Aorta (tissue), 5 donors: ENCODE measurements at places on chromosomes 6 and 20.

GRCh38 chr6:151059612-151060095 is 180.1 kb upstream of the AKAP12 start:
- no peak for DNase-seq

DNA sequence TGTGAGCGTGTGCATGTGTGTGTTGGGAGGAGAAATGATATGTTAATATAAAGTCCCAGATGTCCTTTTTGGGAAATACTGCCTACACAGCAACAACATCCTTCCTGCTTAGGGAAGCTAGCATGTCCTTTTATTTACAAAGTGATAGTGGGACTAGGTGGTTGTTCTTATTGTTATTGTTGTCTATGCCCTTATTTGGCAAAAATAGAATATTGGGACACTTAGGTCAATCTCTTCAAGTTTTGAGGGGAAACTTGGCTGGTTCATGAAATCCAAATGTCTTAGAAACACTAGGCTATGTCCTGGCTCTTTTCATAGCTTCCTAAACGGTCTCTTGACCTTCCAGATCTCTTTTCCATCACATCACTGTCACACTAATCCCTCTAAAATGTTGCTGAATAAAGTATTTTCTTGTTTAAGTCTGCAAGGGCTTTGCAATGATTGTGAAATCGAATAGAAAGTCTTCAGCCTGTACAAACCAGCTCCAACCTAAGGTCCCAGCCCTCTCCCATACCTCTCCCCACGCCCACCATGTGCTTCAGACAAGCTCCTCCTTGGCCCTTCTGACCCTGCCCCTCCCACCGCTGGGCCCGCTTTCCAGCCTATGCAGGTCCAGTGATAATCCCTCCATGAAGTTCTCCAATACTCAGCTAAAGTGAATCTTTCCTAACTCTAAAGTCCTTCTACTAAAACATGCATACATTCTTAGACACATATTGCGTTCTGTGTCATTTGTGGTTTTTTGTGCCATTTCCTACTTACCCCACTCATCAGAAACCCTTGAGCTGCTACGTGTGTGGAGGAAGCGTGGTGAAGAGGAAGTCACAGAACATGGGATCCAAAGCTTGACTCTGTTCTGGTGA is 205.1 kb downstream of the LY86 start:
- no peak for DNase-seq

GRCh38 chr6:47485491-47486135 is 8.0 kb downstream of the CD2AP start:
- no peak for DNase-seq

DNA sequence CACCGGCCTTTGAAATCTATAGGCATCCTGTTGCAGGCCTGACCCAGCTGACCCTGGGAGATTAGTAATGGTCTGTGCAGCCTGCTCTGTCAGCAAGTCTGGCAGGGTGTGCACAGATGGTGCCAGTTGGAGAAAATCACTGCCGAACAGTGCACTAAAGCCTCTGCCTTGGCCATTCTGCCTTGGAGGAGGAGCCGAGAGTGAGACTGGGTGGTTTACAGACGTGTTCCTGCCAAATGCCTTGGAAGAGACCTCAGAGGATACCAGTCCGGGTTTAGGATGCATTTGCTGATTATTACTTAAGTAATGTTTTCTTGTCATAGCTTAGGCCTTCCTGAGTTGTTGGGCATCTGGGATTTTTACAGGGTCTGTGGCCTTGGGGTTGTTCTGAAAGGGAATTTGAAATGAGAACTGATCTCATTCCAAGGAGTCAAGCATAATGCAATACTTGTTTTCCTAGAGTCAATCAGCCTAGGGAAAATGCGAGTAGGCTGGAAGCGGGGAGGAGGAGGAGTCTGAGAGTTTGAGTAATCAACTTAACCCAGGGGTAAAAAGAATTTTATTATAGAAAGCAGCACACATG is 292.1 kb downstream of the SOX4 start:
- DNase-seq: peak; percentile 84

DNA sequence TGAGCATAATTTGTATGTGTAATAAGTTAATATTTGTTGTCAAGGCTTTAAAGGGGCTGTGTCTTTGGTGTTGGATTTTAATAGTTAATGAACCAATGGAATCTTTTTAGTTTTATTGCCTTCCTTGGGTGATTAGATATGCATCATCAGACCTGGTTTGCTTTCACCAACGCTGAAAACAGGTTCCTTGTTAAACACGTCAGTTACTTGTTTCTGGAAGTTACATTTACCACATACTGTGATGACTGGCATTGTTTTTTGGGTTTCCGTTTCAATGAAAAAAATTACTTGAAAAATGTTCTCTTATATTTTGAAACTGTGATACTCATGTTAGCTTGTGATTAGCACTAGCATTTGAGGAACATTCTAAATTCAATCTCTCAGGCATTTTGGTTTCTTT is 58.6 kb upstream of the RNF144B start:
- DNase-seq: no peak

GRCh38 chr6:54157405-54157804 is 46.2 kb downstream of the MLIP start:
- no peak for DNase-seq

GRCh38 chr6:107642861-107643328 is 153.0 kb downstream of the SOBP start:
- no peak for DNase-seq

DNA sequence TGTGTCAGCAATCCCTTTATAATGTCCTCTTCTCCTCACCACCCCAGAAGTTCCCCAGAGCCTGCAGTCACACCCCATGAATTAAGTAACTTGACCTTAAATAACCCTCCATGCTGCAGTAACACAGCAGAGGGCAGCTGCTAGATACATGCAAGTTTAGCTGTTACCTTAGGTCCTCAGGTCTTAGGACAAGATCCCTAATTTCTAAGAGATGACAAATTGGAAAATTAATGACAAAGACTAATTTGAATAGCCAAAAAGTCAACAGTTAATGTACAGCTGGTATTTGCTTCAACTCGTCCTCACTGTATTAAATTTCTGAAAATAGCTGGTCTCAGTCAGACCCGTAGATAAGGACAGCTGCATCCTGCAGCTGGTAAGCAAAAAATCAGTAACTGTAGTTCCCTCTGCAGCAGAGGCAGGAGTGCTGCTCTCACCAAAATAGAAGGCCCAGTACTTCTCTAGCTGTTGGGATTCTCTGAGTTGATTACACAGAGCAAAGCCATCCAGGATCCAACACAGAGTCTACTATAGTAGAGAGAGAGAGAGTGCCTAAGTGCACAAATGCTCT is 62.4 kb downstream of the TNFRSF21 start:
- no peak for DNase-seq

- no peak for DNase-seq
Observed at GRCh38 chr6:150373260-150373701, 4.5 kb downstream of the IYD start.

- DNase-seq: no peak
Observed at GRCh38 chr6:138787138-138787537, 8.7 kb upstream of the ECT2L start.

GRCh38 chr6:133995296-133995695 is 42.3 kb downstream of the TBPL1 start:
- DNase-seq: no peak

- no peak for DNase-seq
Observed at GRCh38 chr20:62669249-62669648, 26.9 kb downstream of the SLCO4A1 start.

DNA sequence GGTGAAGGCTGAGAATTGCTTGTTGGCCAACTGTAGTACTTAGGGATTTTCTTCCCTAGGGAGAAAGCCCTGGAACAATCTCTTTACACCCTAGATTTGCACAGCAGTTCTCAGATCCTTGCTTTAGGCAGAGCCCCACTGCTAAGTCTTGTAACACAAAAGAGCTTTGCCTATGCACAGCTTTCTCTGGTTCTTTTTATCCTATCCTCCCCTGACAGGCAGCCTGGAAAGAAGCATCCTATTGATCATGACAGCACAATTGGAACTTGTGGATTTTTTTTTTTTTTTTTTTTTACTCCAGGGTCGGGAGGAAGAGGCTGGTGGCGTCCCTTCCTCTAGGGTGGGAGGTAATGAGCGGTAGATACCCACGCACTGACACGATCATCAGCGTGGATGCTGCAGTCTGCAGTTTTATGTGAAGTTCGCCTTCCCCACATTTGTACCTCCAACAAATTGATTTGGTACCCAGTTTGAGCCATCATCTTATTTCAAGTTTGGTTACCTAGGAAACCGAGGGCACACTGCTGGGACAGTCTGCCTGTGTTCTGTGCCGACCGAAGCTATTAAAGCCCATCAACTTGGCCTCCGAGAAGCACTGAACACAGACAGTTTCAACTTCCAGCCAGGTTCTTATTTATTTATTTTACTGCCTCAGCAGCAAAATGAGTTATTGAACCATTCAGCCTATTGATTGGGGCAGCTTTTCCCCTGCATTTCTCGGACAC is 110.1 kb downstream of the NRN1 start:
- no peak for DNase-seq

DNA sequence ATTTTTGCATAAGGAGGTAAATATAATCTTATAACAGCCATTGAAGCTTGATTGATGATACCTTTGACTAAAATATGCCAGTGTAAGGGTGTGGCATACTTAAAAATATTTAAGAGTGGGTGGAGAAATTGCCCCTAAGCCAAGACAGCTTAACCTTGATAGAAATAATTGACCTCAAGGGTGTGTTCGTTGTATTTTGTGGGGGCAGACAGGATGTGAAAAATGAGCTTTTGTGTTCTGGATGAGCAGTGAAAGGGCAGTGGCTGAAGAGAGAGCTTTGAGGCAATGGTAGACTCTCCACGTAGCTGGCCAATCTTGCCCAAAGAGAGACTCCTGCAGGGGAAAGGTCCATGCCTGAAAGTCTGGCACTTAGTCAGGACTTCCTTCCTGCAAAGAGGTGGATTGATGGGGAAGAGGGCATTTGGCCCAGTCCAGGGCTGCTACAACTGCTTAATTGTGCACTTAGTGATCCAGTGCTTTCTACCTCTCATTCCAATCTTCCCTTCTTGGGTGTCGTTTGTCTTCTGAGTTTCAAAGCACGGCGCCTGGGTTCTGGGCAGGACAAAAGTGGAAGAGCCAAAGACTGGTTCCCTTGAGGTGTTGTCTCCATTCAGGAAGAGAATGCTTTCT is 15.6 kb upstream of the CD109 start:
- no peak for DNase-seq

DNA sequence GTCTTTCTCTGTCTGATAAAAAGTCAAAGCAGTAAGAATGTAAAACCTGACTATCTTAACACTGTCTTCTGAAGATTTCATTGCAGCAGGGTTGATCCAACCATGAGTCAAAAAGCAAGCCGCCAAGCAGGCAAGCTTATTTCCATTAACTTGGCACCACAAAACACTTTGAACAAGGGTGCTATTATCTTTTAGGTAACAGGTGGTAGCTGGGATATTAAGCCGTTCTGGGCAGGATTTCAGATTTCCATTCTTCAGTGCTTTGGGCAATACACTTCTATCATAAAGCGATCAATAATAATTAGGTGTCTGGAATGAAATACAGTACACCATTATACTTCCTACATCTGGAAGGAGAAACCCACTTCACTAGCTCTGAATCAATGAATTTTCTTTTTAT is 181.9 kb downstream of the TBC1D7 start:
- DNase-seq: no peak

DNA sequence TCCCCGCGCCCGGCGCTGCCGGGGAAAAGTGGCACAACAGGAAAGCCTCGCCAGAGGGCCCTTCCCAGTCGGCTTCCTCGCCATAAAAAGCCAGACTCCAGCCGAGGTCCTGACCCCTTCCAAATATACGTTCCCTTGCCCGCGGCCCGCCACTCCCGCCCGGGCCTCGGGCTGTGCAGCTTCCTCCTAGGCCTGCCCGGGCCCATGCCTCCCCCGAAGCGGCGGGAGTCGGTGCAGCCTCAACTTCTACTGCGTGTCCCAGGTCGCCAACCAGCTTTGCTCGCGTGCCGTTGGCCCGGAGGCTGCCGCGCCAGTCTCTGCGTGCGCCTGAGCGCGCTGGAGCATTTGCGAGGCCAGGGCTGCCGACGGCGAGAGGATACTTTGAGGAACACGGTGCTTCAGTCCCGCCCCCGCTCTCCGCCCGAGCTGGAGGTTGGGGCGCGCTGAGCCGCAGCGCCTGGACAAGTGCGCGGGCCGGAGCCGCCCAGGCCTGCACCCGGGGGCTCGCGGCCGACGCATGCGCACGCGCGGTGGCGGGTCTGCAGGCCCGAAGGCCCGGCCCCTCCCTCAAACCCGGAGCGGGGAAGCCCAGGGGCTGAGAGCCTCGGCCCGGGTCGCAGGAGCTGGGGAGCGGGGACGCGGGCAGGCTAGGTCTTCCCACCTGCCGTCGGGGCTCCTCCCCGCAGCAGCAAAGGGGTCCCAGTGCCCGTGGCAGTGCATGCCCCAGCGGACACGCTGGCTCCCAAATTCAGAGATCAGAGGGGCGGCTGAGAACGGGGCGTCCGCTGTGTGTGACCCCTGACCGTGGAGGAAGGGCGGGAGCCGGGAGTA is 10.2 kb downstream of the FOXC1 start:
- DNase-seq: peak; percentile 86

- DNase-seq: peak; percentile 56
Observed at GRCh38 chr6:170147832-170148708, 142.8 kb downstream of the DLL1 start.

DNA sequence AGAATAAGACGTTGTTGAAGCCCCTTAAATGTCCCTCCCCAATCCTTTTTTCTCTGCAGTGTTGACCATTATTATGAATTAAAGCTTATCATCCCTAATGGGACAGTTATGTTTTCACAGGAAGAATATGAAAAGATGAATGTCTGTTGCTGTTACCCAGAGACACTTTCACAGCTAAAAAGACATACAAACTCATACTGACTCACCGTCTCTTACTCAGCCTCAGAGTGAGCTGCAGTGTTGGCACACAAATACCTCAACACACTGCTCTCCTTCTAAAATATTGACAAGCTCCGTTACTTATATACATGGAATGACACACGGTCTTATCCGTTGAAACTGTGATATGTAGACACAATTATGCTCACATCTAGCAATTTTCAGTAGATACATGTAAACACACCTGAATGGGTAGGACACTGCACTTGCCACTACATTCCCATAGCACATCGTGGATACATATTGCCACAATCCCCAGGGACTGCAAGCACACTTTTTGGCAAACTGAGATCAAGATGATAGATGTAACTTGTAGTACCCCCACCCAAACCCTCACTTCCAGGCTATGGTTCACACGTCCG is 9.6 kb upstream of the SAPCD1 start:
- DNase-seq: no peak

GRCh38 chr20:20549704-20550103 is 162.7 kb downstream of the RALGAPA2 start:
- DNase-seq: no peak

- DNase-seq: no peak
Observed at GRCh38 chr6:11076540-11076939, 17.1 kb upstream of the SMIM13 start.

DNA sequence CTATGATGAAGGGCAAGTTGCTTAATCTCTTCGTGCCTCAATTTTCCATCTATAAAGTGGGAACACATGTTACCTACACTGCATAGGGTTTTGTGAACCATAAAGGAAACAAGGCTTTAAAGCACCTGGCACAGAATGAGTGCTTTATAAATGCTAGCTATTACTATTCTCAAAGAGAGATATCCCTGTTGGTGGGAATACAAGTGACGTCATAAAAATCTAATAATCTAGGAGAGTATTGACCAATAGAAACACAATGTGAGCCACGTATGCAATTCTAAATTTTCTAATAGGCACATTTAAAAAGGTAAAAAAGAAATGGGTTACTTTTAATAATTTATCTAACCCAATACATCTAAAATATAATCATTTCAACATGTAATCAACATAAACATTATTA is 316.4 kb downstream of the PTPRT start:
- no peak for DNase-seq
